Activated gamma-delta T cell (primary cell): ENCODE measurements at places on chromosomes 6 and 20.
A peak's percentile ranks its signal among the peaks of the same experiment; 100 is the strongest.

DNA sequence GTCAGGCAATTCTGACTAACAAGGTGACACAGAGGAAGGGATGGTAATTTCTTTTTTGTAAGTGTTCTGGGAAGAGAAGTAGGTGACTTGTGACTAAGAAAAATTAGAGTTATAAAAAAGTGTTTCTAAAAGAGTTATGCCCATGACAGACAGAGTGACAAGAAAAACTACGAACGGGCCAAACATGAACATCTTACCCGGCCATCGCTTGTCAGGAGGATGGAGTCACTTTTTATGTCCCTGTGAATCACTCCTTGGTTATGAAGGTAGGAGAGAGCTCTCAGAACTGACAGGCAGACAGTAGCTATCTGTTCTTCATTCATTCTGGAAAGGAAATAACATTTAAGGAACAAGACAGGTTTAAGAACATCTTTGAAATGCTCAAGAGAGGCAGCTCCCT lies 43.0 kb downstream of the LAMP5 start:
- DNase-seq, result no peak

DNA sequence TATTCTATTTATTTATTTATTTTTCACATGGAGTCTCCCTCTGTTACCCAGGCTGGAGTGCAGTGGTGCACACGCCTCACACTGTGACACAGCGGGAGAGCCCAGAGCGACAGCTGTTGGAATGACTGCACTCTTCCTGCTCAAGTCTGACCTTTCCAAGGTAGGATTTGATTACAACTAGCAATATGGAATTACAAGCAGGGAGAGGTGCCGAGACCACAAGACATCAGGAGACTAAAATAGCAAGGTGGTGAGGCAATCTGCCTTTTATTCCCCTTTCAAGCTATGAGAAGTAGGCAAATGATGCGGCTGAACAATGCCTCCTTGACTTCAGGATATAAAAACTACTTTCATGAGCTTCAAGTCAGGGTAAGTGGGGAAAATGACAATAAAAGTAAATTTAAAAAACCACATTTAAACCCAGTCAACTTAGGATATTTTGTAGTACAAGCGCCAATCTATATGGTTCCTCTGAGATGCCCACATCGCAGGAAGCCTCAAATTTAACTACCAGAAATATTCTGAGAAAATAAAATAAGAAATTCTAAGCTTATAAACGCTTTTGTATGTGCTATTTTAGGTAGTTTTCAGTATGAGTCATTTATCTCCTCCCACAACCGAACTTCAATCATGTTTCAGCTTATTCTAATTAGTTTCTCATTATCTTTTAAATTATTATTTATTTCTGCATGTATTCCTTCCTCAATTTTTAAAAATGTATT lies 146.9 kb upstream of the SGK1 start:
- no peak for DNase-seq

- no peak for DNase-seq
Measured at GRCh38 chr6:87264481-87264880, 57.9 kb upstream of the SMIM8 start.

DNA sequence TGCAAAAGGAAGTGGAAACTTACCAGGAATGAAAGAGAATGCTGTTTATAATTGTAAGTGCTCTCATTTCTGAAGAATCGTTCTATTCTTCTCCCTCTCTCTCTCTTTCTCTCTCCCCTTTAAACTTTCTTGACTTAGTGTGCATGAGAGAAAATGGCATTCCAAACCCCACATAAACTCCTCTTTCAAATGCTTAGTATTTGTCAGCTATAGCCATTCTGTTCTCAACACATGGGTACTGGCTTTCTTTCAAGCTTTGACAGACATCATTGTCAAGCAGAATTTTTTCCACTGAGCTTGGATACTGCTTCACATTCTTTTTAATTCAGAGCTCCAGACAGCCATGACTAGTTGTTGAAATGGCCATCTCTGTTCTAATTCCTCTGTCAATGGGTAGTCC lies 51.1 kb upstream of the PREP start:
- no peak for DNase-seq

- DNase-seq, result no peak
Measured at GRCh38 chr6:52373151-52373690, 11.3 kb downstream of the PAQR8 start.

- no peak for DNase-seq
Measured at GRCh38 chr20:62347151-62347404, 20.0 kb downstream of the LAMA5 start.

GRCh38 chr20:57350081-57350710 lies 859 bp upstream of the RAE1 start:
- no peak for DNase-seq

DNA sequence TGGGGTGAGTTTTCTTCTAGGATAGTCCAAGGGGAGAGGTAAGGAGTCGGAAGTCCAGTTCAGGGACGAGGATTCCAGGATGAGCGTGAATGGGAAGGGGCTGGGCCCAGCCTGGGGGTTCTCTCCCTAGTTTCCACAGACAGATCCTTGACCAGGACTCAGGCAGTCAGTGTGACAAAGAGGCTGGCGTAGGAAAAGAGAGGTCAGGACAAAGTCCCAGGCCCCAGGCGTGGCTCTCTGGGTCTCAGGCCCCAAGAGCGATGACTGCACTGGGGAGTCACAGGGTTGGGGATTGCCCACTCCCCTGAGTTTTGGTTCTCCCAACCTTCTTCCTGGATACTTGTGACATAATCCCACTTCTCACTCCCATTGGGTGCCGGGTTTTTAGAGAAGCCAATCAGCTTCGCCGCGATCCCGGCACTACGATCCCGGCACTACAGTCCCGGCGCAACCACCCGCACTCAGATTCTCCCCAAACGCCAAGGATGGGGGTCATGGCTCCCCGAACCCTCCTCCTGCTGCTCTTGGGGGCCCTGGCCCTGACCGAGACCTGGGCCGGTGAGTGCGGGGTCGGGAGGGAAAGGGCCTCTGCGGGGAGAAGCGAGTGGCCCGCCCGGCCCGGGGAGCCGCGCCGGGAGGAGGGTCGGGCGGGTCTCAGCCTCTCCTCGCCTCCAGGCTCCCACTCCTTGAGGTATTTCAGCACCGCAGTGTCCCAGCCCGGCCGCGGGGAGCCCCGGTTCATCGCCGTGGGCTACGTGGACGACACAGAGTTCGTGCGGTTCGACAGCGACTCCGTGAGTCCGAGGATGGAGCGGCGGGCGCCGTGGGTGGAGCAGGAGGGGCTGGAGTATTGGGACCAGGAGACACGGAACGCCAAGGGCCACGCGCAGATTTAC lies 46.2 kb upstream of the TRIM26 start:
- DNase-seq, result peak; percentile 39

GRCh38 chr6:131791476-131791875 lies 16.3 kb upstream of the ENPP1 start:
- DNase-seq, result no peak

DNA sequence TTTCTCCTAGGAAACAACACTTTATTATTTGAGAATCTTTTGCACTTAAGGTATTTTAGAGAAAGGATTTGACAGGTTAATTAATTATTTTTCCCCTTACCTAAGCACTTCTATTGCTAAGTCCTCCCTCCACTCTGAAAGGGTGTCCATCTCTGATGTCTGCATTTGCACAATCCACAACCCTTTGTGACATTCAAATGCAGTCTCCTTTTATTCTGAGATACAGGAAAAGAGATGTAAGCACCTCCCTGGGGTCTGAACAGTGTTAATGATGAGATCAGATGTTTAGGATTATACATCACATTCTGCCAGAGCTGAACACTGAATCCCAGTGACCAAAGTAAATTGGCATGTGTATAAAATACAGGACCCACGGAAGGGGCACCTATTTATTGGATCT lies 864.2 kb upstream of the FLRT3 start:
- no peak for DNase-seq

GRCh38 chr6:5723841-5724691 lies 282.7 kb downstream of the NRN1 start:
- no peak for DNase-seq

DNA sequence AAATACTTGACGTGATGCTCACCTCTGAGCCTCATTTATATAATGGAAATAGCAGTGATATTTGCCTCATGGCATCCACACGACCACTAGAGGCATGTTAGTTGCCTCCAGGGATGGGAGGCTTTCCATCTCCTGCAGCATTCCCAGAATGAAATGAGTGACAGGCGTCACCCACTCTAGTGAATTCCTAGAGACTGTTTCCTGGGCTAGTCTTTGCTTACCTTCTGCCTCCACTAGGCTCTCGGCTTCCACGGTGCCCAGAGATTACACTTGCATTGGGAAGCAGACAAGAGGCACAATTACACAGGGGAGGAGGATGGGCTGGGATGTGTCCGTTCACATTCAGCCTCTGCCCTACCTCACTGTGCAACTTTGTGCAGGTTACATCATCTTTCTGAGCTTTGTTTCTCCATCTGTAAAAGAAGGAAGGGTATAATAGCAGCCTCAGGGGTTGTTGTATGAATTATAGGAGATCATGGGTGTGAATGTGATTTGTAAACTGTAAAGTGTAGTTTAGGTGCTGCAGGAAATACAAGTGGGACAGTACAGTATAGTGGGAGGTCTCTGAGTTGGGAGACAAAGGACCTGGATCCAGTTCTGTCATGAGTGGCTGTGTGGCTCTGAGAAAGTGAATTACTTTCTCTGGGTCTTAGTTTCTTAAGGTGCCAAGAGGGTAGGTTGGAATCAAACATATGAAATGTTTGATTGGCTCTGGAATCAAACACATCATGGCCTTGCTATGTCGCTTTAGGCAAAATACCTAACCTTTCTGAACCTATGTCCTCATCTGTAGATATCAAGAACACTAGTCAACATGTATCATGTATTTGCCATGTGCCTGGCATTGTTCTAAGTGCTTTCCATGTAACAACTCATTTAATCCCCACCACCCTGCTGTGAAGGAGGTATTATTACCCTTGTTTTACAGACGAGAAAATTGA lies 3.6 kb upstream of the VSTM2L start:
- no peak for DNase-seq

GRCh38 chr6:103017878-103018277 lies 1624.4 kb downstream of the GRIK2 start:
- DNase-seq, result no peak

DNA sequence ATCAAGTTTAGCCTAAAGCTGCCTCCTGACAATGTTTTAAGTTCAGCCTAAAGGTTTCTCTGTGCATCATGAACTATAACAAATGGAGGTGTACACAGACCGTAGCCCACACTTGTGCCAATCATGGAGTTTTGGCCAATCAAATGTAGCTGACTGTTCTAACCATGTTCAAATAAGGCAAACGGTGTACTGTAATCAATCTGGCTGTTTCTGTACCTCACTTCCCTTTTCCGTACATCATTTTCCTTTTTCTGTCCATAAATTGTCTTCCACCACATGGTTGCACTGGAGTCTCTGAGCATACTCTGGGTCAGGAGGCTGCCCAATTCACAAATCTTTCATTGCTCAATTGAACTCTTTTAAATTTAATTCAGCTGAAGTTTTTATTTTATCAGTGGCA lies 132.2 kb upstream of the UST start:
- no peak for DNase-seq

DNA sequence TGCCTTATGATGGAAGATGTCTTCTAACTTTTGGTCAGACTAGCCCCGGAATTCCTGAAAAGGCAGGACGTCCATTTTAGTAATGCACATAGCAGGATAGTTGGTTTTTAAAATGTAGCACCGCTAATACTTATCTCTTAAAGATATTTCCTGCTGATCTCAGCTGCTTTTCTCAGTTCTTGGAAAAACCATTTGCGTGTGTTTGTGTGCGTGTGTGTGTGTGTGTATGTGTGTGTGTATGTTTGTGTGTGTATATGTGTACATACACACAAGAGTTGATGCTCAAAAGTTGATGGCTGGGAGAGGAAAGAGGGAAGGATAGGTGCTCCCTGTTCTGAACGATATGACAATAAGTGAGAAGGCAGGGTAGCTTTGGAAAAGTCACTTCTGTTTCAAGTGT lies 61.7 kb upstream of the SUPT3H start:
- DNase-seq, result no peak

DNA sequence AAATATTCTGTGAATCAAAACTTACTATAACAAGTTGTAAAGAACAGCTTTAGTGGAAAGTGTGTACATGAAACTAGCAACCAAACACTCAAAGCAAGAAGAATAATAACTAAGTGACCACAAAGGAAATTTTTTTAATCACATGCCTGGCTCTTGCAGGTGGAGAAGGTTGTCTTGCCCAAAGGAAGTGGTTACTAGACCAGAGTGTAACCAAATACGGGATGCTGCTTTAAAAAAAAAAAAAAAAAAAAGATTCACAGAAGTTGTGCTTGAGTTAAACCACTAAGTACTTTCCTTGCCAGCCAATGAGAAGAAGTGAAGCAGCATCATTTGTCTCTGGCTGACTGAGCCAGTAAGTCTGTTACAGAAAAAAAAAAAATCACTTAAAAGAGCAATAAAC lies 19.1 kb upstream of the HLA-DQB1 start:
- DNase-seq, result no peak

DNA sequence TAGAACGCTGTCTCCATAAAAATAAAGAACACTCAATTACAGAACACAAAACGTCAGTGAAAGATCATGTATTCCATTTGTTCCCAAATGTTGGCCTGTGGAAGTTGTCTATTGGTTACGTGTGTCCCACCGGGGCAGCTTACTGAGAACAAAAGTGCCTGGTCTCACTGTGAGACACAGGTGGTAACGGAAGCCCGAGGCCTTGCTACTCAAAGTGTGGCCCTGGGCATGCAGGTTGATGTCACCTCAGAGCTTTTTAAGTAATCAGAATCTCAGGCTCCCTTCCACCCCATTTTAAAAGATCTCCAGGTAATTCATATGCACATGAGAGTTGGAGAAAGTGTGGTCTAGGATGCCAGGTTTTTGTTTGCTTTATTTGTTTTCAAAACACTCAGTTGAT lies 422.5 kb upstream of the OPRM1 start:
- no peak for DNase-seq

GRCh38 chr6:16712255-16712930 lies 48.9 kb downstream of the ATXN1 start:
- DNase-seq, result no peak

DNA sequence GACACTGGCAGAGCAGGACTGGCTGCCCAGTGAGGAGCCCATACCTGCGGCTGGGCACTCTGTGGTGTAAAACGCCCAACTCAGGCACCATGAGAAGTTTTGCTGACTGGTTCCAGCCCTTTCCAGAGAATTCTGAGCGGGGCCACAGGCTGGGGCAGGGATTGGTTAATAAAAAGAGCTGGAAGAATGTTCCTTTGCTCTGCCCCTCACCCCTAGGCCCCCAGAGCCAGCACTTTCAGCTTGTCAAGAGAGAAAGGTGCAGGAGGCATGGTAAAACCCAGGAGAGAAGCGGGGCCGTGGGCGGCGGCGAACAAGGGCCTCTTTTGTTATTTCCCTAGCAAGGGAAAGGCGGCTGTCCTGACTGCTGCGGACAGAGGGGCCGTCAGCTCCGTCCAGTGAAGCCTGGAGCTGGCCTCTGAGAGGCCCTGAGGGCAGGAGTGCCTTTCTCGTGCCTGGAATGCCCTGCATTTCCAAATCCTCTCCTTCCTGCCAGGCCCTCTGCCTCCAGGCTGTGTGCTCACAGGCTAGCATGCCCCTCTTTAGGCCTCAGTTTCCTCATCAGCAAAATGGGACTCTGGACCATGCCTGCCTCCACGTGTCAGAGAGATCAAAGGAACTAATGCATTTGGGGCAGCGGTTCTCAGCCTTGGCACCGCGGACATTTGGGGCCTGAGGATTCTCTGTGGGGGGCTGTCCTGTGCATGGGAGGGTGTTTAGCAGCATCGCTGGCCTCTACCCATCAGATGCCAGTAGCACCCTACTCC lies 12.9 kb downstream of the SLC13A3 start:
- no peak for DNase-seq
